Inflammatory macrophage treated with lipopolysaccharide for 1 hour (primary cell): ENCODE measurements at places on chromosomes 11 and 22.
A peak's percentile ranks its signal among the peaks of the same experiment; 100 is the strongest.

DNA sequence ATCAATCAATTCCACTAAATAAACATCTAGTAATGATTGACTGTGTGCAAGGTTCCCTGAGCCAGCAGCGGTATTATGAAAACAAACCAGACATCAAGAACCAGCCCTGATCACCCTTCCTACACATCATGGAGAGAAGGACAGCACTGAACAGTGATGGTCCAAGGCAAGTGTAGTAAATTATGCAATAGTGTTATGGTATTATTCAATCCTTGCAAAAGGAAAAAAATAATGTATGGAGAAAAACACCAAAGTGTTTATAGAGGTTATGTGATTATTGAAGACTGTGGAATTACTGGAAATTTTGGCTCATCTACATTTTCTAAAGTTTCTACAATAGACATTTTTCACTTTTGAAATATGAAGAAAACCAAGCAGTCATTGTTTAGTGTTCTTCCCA lies 105.3 kb downstream of the RCN1 start:
- DNase-seq: no peak

DNA sequence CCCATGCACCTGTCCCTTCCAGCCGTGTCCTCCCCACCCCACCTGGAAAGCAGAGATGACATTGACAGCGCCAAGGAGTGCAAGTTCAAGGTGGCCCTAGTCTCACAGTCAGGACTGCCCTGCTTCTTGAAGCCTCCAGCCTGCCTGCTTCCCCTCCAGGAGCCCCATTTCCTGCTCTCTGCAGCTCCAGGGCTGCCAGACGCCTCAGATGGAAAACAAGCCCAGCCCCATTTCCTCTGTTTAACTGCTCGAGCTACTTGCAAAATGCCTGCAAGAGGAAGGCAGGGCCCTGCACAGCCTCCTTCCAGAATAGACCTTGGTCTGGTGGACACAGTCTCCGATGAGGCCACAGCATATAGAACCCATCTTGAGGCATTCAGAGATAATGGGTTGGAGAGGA lies 5.0 kb upstream of the DGKZ start:
- peak; percentile 40 for DNase-seq

GRCh38 chr22:34105461-34106062 lies 185.3 kb upstream of the LARGE1 start:
- peak; percentile 13 for DNase-seq

- DNase-seq: no peak
Observed at GRCh38 chr11:112874980-112875379, 86.2 kb upstream of the NCAM1 start.

DNA sequence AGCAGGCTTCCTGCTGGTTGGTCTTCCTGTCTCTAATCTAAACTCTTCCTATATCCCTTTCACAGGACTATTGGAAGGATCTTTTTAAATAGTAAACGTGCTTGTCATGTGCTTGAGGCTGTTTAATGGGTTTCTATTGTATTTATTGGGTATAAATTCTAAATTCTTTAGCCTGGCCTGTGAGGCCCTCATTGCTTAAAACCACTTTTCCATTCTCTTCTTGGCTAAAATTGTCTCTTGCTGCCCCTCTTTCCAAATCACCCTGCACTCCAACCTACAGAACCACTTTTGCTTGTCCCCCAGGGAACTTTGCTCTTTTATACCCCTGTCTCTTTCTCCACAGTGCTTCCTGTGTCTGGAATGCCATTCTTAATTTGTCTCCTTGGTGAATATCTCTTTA lies 46.4 kb upstream of the MUC15 start:
- DNase-seq: no peak

- no peak for DNase-seq
Observed at GRCh38 chr22:25236417-25236816, 17.0 kb downstream of the CRYBB2 start.

DNA sequence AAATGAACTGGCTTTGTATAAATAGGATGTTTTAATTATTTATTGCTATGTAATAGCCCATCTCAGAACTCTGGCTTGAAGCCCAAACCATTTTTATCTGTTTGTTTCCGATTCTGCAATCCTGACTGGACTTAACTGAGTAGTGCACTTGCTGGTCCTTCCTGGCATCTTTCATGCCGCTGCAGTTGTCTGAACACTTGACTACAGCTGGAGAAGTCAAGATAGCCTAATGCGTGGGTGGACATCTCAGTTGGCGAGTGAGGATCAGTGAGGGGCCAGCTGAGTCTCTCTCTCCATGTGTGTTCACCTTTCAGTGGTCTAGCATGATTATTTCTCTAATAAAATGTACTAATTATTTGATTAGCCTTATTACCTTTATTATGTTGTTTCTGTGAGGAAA lies 105.8 kb downstream of the PRMT3 start:
- DNase-seq: no peak

- DNase-seq: no peak
Observed at GRCh38 chr11:24781288-24781687, 284.4 kb downstream of the LUZP2 start.

DNA sequence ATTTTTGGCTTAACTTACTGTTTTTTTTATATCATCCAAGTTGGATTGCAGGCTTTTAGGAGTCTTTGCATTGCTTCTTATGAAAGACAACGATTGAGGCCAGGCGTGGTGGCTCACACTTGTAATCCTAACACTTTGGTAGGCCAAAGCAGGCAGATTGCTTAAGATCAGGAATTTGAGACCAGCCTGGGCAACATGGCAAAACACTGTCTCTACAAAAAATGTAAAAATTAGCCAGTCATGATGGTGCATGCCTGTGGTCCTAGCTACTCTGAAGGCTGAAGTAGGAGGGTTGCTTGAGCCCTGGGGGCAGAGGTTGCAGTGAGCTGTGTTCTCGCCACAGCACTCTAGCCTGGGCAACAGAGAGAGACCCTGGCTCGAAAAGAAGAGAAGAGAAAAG lies 56.6 kb downstream of the BID start:
- no peak for DNase-seq

DNA sequence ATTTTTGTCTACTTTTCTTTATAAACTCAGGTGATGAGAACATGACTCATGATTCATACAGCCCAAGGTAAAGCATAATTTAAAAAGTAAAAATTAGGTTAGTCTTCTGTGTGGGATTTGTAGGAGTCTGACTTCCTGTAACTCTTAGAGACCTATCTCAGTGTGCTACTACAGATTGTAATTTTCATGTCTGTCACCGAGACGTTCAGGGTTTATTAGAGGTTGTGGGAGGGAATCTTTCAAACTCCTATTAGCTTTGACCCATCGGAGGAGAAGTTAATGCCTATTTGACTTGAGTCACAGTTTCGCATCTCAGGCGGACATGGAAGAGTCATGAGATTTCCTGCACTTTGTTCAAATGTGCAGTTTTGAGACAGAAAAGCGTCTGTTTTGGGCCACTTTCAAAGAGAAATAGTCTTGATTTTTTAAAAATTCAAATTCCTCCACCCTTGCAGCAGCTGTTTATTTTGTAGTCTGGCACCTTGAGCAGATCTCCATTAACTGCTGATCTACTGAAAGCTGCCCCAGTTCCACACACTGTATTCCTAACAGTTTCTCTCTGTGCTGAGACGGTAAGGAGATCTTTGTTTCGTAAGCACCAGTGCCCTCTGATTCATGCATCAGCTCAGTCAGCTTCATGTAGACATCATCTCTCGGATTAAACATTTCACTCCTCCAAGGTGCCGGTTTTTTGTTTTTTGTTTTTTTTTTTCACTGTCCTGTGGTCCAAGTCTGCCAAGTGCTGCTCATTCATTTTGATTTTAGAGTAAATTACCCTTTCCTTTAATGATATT lies 24.3 kb downstream of the ALKBH3 start:
- no peak for DNase-seq

- DNase-seq: peak; percentile 40
Observed at GRCh38 chr22:39097098-39098020, at the start of gene APOBEC3H. Gene APOBEC3H, plus strand, starts transcription at chr22:39097244. Its CDS starts 3,035 bp downstream, at chr22:39100279.

- DNase-seq: no peak
Observed at GRCh38 chr11:116242006-116242405, 530.8 kb downstream of the BUD13 start.

DNA sequence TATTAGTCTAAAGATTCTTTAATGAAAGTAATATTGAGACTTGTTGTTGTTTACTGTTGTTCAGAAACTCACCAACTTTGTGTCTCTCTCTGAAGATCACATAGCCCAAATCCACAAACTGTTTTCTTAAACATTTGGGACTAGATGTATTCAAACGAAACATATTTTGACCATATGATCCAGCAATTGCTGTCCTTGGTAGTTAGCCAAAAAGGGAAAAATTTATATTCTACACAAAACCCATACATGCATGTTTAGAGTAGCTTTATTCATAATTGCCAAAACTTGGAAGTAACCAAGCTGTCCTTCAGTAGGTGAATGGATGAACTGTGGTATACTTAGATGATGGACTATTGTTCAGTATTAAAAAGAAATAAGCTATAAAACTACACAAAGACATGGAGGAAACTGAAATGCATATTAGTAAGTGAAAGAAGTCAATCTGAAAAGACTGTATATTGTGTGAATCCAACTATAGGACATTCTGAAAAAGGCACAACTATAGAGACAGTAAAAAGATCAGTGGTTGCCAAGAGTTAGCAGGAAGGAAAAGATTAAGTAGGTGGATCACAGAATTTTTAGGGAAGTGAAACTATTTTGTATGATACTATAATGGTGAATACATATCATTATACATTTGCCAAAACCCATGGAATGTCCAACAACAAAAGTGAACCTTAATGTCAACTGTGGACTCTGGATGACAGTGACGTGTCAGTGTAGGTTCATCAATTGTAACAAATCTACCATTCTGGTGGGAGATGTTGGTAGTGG lies 442.9 kb downstream of the INSC start:
- DNase-seq: peak; percentile 3

DNA sequence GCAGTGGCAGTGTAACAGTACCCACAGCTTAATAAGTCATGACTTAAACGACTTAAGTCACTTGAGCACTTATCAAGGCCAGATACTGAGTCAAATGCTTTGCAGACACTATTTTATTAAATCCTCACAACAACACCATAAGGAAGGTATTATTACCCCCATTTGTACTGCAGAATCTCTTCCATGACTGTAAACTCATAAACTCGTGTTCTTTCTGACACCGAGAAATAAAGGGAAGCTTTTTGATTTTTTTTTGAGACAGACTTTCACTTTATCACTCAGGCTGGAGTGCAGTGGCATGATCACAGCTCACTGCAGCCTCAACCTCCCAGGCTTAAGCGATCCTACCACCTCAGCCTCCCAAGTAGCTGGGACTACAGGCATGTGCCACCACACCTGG lies 103.8 kb downstream of the ABTB2 start:
- no peak for DNase-seq

GRCh38 chr22:38489561-38490145 lies 16.5 kb downstream of the DDX17 start:
- no peak for DNase-seq

GRCh38 chr11:19577391-19577975 lies 135.2 kb upstream of the NAV2 start:
- DNase-seq: no peak

DNA sequence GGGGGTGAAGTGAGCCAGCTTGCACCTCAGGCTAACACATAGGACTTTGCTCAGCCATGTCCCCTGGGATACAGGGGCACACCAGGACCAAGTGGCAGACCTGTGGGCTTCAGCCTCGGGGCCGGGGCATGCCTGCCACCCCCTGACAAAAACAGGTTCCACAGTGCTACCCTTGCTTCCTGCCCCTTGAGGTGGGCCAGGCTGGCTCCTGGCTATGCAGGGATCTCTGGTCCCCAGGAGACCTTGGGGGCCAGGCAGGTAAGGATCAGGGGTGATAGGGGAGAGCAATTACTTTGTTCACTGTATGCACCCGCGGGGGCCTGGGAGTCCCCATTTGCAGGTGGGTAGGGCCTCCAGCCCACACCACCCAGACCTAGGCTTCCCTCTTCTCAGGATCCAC lies 2.4 kb upstream of the MYO7A start:
- no peak for DNase-seq

- DNase-seq: no peak
Observed at GRCh38 chr11:120223793-120224192, 13.0 kb downstream of the OAF start.

- DNase-seq: no peak
Observed at GRCh38 chr11:104152941-104153505, 10.9 kb downstream of the PDGFD start.

GRCh38 chr11:12291766-12292165 lies 85.6 kb upstream of the PARVA start:
- DNase-seq: peak; percentile 71

GRCh38 chr11:123286761-123287160 lies 91.7 kb upstream of the CLMP start:
- DNase-seq: no peak

DNA sequence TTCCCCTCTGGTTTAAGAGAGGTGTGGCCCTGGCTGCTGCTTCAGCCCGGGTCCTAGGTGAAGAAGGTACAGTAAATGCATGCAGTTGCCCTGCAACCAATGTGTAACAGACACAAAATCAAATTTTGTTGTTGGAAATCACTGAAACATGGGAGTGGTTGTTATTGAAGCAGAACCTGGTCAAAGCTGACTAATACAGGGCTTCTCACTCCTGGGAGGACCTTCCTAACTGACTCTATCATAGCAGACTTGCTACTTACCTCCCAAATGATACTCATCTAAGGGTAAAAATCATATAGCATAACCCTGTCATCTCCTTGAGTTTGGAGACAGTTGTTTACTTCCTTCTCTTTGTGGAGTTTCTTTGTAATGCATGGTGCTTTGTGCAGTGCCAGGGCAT lies 52.6 kb downstream of the SLC1A2 start:
- DNase-seq: no peak

DNA sequence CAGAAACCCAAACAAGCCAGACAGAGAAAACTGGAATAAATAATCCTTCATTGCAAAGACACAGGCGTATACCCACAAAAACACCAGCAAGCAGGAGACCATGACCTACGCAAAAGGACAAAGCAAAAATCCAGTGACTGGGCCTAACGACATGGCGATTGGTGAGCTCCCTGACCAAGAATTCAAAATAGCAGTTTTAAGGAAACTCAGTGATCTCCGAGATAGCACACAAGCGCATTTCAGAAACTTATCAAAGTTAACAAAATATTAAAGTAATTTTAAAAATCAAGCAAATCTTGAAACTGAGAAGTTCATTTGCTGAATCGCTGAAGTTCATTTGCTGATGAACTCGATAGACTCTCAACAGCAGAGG lies 27.6 kb downstream of the DBX1 start:
- no peak for DNase-seq

- DNase-seq: peak; percentile 53
Observed at GRCh38 chr11:63212742-63213141, 30.7 kb downstream of the SLC22A25 start.

DNA sequence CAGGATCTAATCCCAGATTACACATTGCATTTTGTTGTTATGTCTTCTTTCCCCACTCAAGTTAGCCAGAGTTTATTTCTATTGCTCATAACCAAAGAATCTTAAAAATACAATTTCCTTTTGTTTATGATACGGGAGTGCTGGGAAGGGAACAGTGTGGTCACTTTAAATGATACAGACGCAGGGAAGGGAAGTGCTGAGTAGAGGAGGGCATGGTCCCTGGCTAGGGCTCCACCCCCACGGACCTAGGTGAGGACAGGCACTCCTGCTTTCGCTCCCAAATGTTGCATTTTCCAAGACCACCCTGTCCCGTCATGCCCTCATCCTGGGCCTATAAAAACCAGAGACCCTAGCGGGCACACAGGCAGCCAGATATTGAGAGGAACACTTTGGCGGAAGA lies 30.6 kb upstream of the NARS2 start:
- DNase-seq: no peak
